ENCODE measurements at places on chromosomes 2 and 18.

DNA sequence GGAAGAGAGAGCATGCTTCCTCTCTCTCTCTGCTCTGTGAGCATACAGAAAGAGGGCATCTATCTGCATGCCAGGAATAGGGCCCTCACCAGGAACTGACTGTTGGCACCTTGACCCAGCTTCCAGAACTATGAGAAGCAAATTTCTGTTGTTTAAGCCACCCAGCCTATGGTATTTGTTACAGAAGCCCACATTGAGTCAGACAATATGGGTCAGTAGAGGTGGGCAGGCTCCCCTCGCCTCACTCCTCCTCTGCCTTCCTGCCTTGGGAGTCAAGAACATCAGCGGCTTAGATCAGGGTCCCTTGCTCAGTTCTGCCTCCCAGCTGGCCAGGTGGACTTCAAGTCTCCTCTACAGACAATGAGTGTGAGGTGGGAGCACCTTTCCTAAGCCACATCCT is 92.3 kb downstream of the COPS8 start:
- no peak for DNase-seq

DNA sequence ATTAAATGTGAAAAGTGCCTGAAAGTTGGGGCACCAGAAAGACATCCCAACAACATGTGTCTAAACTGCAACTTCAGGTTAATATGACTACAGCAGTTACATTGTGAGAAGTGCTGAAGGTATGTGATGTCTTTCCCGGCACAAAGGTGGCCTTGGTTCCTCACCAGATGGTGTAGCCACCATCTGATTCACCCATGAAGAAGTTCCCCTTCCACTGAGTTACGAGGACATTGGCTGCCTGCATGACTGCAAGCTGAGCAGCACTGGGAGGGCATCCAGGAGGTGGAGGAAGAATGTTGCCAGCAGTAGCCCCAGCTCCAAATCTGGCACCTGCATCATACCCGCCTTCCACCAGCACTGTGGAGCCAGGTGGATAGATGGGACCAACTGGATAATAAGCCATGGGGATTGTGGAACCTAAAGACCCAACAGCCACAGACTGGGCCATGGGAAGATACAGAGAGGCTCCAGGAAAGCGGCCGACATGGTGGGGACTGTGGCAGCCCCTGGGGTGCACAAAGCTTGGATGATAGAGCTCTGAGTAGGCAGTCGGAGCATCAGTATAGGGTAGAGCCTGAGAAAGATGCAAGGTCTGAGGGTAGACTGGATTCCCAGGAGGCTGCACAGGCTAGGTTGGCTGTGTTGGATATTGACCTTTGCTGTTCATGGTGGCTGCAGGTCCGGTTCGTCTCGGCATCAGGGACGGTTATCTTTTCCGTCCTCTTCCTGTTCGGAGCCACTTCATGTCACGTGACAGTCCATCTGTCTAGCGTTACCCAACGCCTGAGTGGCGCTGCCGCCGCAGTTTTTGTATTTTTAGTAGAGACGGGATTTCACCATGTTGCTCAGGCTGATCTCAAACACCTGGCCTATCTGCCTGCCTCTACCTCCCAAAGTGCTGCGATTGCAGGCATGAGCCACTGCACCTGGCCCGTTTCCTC is 36.9 kb downstream of the SUMO1 start:
- no peak for DNase-seq

- DNase-seq = no peak
These were observed 89.0 kb downstream of the ZNF532 start for GRCh38 chr18:58953627-58954026.

- DNase-seq = peak; percentile 50
These were observed 84.5 kb upstream of the NOSTRIN start for GRCh38 chr2:168717790-168718502.

GRCh38 chr2:85697716-85698115 is 3.6 kb downstream of the GNLY start:
- DNase-seq = no peak

GRCh38 chr2:43159797-43160196 is 66.6 kb downstream of the ZFP36L2 start:
- no peak for DNase-seq

DNA sequence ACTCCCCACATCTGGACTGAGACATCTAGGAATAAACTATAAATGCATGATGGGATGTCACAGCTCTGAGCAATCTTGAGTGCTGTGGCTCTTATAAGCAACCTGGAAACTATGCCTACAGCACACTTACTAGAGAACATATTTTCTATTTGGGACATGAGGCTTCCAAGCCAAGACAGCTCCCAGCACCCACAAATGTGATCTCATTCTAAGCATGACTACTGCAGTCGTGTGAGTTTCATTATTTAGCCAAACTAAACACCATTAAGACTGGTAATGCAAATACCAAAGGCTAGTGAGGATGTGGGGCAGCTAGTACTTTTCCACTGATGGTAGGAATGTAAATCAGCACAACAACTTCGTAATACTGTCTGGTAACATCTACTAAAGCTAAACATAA is 72.5 kb downstream of the RTTN start:
- DNase-seq = no peak

DNA sequence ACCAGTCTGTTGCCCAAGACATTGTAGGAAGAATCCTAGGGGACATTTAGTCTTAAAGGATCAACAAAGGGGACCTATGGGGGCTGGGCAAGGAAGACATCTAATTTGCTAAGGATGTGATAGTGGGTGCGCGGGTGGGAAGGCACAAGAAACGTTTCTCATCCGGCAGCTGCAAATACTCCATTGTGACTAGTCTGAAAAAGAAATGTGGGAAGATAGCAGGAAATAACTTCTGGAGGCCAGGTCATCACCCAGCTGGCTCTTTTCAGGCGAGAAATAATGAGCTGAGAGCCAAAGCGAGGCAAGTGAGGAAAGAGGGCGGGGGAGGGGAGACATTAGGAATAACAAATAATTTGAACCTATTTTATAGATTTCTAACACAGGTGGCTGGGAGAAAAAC is 70.3 kb upstream of the NCK2 start:
- DNase-seq = no peak

DNA sequence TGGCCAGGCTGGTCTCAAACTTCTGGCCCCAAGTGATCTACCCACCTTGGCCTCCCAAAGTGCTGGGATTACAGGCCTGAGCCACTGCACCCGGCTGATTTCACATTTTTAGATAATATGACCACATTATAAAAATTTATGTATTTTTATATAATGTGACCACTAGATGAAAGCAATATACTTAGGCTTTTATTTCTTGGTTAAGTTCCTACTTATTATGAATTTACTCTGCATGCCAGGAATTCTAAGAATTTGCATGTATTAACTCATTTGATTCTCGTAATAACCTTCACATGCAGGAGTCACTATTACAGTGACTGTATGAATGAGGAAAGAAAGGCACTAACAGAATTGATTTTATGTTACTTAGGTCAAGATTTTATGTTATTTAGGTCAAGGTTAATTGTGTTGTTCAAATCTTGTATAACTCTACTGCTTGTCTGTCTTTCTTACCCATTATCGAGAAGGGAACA is 25.6 kb upstream of the CASP8 start:
- DNase-seq = no peak

GRCh38 chr18:54859667-54860421 is 31.6 kb downstream of the RAB27B start:
- DNase-seq = no peak

GRCh38 chr18:29373000-29373399 is 1196.1 kb upstream of the CDH2 start:
- DNase-seq = no peak

DNA sequence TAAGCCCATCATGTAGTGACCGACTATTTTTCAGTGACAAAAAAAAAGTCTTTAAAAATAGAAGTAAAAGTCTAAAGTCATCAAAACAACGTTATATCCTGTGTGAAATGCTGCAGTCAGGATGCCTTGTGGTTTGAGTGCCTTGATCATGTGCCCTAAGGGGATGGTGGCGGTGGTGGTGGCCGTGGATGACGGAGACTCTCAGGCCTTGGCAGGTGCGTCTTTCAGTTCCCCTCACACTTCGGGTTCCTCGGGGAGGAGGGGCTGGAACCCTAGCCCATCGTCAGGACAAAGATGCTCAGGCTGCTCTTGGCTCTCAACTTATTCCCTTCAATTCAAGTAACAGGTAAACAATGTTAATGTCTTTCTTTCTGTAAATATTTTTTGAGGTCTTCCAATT is at the start of gene CD28:
Gene CD28 (plus strand): TSS at position 237 of the 400 bp plus-strand sequence. CDS start 58 bp downstream, at position 295.
- DNase-seq = peak; percentile 97

DNA sequence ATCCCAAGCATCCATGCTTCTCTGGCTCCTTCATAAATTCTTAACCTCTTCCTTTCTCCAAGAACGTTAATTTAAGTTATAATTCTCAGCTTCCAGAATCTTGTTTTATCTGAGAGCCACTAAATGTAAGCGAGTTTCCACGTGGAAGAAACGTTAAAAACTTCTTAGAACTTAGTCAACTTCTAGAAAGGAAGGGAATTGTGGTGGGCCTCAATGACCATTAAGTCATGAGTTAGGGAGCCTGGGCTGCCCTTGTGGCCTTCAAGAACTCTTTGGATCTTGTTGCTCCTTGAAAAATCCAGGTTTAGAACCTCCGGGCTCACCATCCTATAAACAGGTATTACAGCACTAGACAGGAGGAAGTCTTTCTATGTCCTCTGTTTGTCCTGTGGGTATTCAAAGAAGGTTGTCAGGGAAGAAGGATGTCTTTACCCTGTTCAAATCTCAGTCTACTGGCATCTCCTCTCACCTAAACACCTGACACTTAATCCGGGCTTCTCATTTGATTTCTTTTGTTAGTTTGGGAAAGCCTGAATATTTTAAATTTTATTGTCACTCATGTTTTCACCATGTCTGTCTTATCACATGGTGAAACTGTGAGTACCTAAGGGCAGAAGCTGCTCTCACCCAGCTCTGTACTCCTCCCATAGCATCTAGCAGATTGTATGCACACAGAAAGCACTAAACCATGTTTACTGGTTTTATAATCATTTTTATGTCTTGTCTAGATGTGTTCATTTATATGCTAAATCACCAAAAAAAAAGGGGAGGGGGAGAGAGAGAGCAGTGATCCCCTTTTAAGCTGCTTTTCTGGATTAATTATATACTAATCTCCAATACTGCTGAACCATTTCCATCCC is 6.3 kb downstream of the RND3 start:
- no peak for DNase-seq

DNA sequence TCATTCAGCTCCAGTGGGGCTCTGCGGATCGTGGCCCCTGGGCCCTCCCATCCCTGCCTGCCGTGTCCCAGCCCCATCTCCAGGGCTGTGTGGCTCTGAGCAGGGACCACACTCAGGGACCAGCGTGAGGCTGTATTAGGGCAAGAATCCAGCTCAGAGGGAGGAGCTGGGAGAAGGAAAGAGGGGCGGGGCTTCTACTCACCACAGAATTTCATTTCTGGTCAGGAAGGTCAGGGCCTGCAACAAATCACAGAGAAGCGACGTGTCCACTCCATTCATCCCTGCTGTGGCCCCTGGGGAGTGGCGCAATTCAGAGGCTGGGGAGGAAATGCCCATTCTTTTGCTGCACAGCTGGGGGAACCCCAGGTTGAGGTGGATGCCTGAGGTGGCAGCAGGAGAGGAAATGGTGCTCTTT is 828 bp downstream of the CIB4 start:
- no peak for DNase-seq

GRCh38 chr18:66972681-66973080 is 368.8 kb upstream of the CDH19 start:
- no peak for DNase-seq

GRCh38 chr2:124664363-124664762 is 639.3 kb downstream of the CNTNAP5 start:
- no peak for DNase-seq

- DNase-seq = no peak
These were observed 1173.1 kb upstream of the ZEB2 start for GRCh38 chr2:145692971-145693478.

DNA sequence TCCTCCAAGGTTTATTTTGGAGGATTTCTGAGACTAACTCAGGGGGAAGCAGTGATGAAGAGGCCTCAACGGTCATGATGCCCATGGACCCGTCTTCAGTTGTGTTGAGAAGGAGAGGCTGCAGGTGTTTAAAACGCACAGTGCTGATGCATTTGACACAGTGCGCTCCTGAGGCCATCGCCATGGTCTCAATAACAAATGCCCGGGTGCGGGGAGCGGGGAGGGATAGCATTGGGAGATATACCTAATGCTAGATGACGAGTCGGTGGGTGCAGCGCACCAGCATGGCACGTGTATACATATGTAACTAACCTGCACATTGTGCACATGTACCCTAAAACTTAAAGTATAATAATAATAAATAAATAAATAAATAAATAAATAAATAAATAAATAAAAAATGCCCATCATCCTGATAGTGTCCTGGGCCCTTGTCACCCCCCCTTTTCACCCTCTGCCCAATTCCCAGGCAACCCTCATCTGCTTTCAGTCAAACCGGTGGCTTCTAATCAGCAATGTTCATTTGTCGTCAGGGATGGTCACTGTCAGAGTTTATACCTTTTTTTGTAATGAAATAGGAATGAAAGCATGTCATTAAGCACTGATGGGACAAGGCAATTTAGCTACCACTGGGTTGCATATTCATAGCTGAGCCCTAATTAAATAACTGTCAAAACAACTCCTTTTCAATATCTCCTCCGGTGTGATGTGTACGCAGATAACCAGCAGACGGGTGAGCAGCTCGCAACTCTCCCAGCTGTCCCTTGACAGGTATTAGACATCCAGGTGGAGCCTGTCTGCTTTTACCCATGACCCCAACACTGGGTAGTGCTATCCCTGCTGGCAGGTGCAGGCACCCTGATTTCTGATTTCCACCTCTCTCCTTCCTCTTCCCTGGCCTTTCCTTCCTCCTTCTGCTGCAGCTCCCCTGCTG is 95.9 kb downstream of the KCNF1 start:
- DNase-seq = no peak

DNA sequence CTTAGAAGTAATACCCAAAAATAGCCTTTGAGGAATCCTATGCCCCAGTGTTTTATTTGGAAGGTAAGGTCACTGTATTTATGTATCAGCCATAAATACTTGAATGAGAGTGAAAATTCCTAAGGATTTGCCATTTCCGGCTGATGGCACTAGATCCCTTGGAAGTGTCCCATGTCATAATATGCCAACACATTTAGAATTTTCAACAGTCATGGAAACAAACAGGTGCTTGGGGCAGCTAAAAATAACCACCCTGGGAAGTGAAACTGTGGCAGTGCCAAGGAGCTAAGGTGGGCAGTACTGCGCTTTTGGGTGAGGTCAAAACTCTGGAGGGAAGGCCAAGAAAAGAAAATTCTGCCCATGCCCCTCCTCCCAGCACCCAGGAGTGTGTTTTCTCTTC is 80.2 kb downstream of the TCF7L1 start:
- DNase-seq = no peak

All from activated CD4-positive, alpha-beta T cell treated with anti-CD3 and anti-CD28 coated beads, Interleukin-2, Interleukin-6, amounts not matched to agents 100 ng/mL and 50 ng/mL, durations not matched to agents 16 hours and 8 hours (primary cell).